ENCODE measurements at places on chromosomes 6 and 20.

DNA sequence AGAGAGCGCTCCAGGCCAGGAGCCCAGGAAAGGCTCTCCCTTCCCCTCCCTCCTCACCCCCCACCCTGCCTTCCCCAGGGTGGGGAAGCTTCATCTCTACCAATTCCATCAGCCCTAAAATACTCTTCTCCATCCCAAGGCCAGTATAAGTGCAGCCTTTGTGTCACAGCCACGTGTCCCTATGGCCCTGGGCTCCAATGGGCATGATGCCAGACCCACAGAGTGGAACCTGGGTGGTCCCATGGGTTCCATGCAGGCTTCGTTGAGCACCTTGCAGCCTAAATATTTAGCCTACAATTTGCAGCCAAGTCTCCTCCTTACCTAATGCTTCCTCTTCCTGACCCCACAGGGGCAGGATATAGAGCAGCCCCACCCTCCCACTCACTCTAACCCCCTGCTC is 976 bp upstream of the MATN4 start:
- no peak for DNase-seq

GRCh38 chr20:50111120-50111828 is 1.7 kb downstream of the UBE2V1 start:
- DNase-seq: no peak

GRCh38 chr6:97703661-97704060 is 420.6 kb upstream of the MMS22L start:
- no peak for DNase-seq

- no peak for DNase-seq
Observed at GRCh38 chr6:55011034-55011433, 163.3 kb upstream of the HCRTR2 start.

GRCh38 chr6:116218172-116218633 is 35.7 kb downstream of the TSPYL4 start:
- no peak for DNase-seq

- no peak for DNase-seq
Observed at GRCh38 chr6:33019372-33019771, 10.0 kb upstream of the HLA-DOA start.

DNA sequence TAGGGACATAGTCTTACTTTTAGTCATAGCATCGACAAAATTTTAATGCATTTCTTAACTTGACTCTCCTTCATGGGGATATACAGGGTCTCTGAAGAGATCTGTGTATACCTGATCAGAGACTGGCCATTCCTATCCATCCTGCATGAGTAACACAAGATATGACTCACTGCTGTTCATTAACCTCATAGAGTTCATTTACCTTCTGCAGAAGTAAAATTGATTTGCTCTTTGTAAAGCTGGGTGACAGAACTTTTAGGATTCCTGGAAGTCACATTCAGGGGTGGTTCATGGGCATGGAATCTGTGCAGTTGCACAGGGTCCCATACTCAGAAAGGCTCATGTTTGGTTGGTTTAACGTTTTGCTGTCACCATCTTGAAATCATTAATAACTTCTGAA is 53.2 kb downstream of the PDE7B start:
- no peak for DNase-seq

Data from osteocyte (in vitro differentiated cells).